ENCODE measurements at places on chromosomes 7 and 10. TPM values are rescaled to one million over a fixed set of nuclear protein-coding genes. Genes with fewer than 3 reads are reported as not detected.

Gene PPP1R17
- total RNA-seq = not detected

Gene DYNC1I1
- not detected for total RNA-seq

Gene NPC1L1
- 0.08 TPM for total RNA-seq

Gene CLDN4
- 0.05 TPM for total RNA-seq

Gene BMPER
- not detected for total RNA-seq

Gene OTUD1
- 94.5 TPM for total RNA-seq

Gene WBP1L
- 6.5 TPM for total RNA-seq

DNA sequence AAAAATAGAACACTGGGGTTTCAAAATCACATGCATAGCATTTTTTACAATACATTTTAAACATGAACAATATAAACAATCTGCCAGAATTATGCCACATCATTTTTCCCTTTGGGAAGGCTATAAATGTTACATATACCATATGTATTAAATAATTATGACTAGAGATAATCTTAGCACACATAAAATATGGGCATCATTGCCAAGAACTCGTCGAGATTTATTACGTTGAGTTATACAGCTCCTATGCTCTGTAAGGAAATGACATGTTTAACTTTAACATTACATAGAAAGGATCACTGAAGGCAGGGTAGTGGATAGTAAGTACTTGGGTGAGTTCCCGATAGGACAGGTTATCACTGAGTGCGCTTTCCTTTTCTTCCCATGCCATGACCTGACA, 267.8 kb downstream of the PARD3 start:
- DNase-seq = no peak

GRCh38 chr7:10596827-10597226, 376.8 kb upstream of the PHF14 start:
- no peak for DNase-seq

- DNase-seq = no peak
Measured at GRCh38 chr10:17576768-17577167, 40.4 kb downstream of the HACD1 start.

- no peak for DNase-seq
Measured at GRCh38 chr10:132059760-132060508, 5.8 kb upstream of the JAKMIP3 start.

GRCh38 chr7:149459540-149460452, 1.1 kb downstream of the ZNF777 start:
- DNase-seq = no peak

GRCh38 chr10:70584909-70585544, 17.5 kb downstream of the PRF1 start:
- no peak for DNase-seq

DNA sequence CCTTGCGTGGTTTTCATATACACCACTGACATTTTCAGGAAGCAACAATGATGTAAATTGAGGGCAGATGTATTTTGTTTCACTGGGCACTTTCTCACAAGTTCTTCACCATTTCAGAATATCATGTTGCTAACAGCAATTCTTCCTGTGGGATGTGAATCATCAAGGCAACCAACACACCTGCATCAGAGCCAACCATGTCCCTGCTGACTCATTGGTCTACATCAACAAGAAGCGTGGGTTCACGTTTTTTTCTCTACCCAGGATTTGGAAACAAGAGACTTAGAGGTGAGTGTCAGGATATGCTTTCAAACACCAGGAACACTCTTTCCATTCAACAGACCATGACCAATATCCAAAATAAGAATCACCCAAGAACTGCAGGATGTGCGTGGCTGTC, 203.9 kb downstream of the TEX36 start:
- DNase-seq = no peak

GRCh38 chr10:103712898-103713498, 142.4 kb downstream of the SH3PXD2A start:
- peak; percentile 68 for DNase-seq

- no peak for DNase-seq
Measured at GRCh38 chr10:50595785-50596184, 28.0 kb downstream of the SGMS1 start.

DNA sequence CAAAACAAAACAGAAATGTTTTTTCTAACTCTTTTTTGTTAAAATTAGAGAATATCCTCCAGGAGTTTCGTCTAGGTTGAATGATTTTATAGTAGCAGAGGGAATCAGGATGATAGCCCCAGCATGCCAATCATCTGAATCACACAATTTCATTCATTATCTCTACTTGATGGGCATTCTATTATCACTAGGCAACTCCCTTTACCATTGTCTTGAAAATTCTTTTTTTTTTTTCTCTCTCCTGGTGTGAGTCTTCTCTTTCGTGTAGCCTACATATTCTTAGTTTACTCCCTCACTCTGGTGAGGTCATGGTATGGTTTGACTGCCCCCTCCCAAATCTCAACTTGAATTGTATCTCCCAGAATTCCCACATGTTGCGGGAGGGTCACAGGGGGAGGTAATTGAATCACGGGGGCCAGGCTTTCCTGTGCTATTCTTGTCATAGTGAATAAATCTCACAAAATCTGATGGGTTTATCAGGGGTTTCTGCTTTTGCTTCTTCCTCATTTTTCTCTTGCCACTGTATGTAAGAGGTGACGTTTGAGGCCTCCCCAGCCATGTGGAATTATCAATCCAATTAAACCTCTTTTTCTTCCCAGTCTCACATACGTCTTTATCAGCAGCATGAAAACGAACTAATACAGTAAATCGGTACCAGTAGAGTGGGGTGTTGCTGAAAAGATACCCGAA, 105.0 kb downstream of the OTUD1 start:
- DNase-seq = no peak

DNA sequence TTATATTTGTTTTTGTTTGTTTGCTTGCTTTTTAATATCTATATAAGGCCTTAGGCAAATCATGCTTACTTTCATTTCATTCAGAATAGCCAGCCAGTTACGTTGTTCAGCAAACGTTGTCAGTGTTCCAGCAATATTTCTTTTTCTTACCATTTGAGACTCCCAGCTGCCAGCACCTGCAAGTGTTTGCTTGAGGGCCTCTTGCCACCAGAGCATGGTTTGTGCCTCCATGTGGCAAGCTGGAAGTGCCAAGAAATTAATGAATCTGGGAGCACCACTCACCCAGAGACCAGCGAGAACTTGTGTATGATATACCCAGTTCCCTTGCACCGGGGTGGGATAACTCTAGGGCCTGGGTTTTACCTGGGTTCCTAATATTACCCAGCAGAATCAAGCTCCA, 177.1 kb upstream of the CSTF2T start:
- no peak for DNase-seq

DNA sequence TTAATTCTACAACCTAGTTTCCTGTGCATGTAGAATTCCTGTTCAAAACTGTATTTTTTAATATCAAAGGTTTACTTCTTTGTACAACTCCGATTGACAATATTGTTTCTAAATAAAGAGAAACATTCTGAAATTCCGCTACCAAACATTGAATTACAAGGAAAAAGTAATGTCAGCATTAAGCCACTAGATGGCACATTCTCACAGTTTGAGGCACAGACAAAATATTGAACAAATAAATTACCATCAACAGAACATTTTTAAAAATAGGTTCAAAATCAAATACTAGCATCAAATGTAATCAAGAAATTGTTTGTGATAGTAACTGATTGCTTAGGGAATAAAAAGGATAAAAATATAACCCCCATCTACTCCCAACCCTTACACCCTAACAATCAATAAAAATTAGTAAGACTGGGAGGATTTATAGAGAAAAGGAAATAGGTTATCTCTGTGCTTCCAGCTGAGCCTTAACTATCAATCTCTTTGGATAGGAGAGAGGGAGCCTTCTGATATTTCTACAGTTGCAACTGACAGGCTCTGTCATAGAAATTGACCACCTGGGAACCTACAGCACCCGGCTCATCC, 86.6 kb upstream of the C7orf33 start:
- DNase-seq = no peak

DNA sequence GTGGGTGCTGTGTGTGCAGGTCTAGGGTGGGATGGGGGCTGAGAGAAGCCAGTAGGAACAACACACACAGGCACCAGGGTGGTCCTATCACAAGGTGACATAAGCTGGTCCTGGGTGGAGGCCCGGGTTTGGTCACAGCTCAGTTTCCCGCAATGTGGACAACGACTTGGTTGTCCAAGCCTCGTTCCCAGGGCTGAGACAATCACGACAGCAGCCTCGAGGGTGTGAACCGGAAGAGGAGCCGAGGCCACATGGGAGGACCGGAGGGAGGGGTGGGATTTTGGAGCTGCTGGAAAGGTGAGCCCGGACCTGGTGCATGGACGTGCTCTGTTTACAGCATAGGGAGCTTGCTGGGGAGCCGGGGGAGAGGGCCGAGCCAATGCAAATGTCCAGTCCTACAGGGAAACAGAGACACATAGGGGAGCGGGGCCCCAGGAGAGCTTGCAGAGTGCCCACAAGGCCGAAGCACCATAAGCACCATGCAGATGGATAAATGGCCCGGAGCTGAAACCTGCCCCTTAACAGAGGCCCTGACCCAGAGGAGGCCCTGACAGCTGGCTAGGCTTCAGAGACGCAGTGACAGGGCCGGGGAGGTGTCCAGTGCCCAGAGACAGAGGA, 92.8 kb downstream of the PRKAG2 start:
- DNase-seq = no peak

- no peak for DNase-seq
Measured at GRCh38 chr7:93212881-93213280, 13.4 kb downstream of the HEPACAM2 start.
